ENCODE measurements at places on chromosomes 7 and 10.

GRCh38 chr10:122566632-122567031 is 6.1 kb downstream of the DMBT1 start:
- DNase-seq = no peak

- DNase-seq = no peak
Observed at GRCh38 chr7:48045195-48045765, 9.9 kb downstream of the C7orf57 start.

GRCh38 chr7:112452102-112452888 is 2.0 kb downstream of the IFRD1 start:
- peak; percentile 16 for DNase-seq

GRCh38 chr7:47294556-47295222 is 287.2 kb downstream of the TNS3 start:
- no peak for DNase-seq

All from PC-9 (cell line).